GM12878 (cell line): ENCODE measurements at places on chromosomes 12 and 14.
A peak's percentile ranks its signal among the peaks of the same experiment; 100 is the strongest.

DNA sequence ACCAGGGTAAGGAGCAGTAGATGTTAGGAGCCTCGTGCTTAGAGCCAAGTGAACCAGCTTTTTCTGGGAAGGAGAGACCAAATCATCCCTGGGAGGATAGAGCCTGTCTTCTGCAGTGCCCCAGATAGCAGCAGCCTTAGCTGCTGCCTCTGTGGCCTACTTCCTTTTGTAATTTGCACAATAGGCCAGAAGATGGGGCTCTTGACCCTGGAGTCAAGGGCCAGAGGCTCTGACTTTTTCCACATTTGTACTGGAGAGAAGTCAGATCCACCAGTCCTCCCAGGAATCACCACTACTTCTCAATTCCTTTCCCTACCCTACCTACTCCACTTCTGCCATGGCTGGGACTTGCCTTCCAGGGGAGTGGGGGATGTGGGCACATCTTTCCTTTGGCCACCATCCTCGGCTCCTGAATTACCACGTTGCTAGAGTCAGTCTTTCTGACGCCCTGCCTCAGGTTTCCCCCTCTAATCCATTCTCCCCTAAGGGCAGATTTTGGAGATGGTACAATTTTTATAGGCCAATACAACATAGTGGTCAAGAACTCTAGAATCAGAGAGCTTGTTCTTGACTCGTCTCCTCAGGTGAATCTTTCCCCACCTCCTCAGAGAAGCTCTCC is 3.3 kb upstream of the SLC4A8 start:
- H3K36me3 ChIP-seq = no peaks in the 10 kb centered on the region
- no peak overlapping the region for H3K27ac ChIP-seq
- no peak for DNase-seq
- no peak overlapping the region for H3K4me3 ChIP-seq
- H3K27me3 ChIP-seq = no peaks in the 10 kb centered on the region

DNA sequence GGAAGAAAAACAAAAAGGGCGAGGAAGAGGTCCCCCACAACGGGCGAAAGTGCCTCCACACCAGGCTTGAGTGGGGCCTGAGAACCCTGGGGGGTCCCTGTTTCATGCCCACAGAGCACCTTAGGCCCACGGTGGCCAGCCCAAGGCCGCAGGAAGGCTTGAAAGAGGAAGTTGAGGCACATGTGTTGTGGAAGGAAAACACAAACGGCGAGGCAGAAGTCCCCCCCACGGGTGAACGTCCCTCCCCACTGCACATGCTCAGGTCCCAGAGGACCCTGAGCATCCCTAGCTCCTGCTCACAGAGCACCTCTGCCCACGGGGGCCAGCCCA is 371.5 kb downstream of the ALG10 start:
- DNase-seq = no peak
- no peaks in the 10 kb centered on the region for H3K36me3 ChIP-seq
- H3K4me1 ChIP-seq = no peaks in the 10 kb centered on the region
- H3K27me3 ChIP-seq = no peaks in the 10 kb centered on the region
- no peak overlapping the region for H3K4me3 ChIP-seq

GRCh38 chr14:68513838-68514607 is 278.8 kb downstream of the ZFP36L1 start:
- H3K27me3 ChIP-seq = no peaks in the 10 kb centered on the region
- H3K27ac ChIP-seq = peak overlapping the region; percentile 85
- no peaks in the 10 kb centered on the region for H3K36me3 ChIP-seq
- peak; percentile 92 for DNase-seq
- peaks cover 24% of the 10 kb centered on the region for H3K4me1 ChIP-seq

DNA sequence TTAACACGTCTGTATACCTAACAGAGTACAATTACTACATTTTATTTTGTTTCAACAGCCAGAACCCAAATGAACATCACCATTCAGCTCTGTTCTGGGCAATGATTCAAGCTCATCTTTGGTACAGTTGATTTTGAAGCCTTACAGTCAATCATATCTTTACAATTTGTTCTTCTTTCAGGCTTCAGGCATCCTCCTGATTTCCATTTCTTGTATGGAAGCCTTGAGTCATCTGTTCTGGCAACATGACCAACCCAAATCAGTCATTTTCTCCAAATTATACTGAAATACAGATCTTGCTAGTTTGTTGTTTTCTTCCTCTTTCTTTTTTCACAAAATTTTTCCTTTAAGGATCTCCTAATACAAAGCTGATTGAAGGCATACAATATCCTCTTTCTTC is 80.2 kb downstream of the PAX9 start:
- no peaks in the 10 kb centered on the region for H3K36me3 ChIP-seq
- H3K4me1 ChIP-seq = no peaks in the 10 kb centered on the region
- H3K27ac ChIP-seq = no peak overlapping the region
- no peaks in the 10 kb centered on the region for H3K27me3 ChIP-seq
- no peak overlapping the region for H3K4me3 ChIP-seq
- no peak for DNase-seq

- no peak for DNase-seq
- H3K4me1 ChIP-seq = no peaks in the 10 kb centered on the region
- H3K27ac ChIP-seq = no peak overlapping the region
- H3K27me3 ChIP-seq = no peaks in the 10 kb centered on the region
- H3K4me3 ChIP-seq = no peak overlapping the region
- no peaks in the 10 kb centered on the region for H3K36me3 ChIP-seq
Measured at GRCh38 chr12:80230068-80230467, 130.7 kb downstream of the OTOGL start.

DNA sequence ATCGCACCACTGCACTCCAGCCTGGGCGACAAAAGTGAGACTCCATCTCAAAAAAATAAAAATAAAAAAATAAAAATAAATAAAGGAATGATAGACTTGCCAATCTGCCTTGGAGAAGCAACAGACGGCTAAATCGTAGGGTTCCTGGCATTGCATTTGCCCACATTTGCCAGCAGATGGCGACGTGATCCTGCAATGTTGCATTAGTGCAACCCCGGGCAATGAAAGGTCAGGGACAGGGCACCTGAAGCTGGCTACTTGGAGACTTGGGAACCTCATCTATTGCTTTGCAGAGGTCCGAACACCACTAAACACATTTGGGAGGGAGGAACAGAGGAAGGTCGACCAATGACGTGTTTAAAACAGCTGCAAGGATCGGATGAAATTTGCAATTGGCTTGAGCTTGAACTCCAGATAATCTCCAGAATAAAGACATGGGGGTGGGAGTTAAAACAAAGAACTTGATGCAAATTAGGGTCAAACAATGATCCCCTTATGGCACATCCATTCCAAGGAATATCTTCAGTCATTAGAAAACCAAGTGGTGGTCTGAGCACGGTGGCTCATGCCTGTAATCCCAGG is 34.6 kb downstream of the SPRING1 start:
- no peaks in the 10 kb centered on the region for H3K36me3 ChIP-seq
- H3K27me3 ChIP-seq = no peaks in the 10 kb centered on the region; the same call in 1 of the 2 replicates
- no peak overlapping the region for H3K4me3 ChIP-seq
- no peak overlapping the region for H3K27ac ChIP-seq

- H3K27ac ChIP-seq = no peak overlapping the region
- H3K36me3 ChIP-seq = no peaks in the 10 kb centered on the region
- H3K27me3 ChIP-seq = no peaks in the 10 kb centered on the region
- peaks cover 5% of the 10 kb centered on the region; the same call in 1 of the 2 replicates for H3K4me1 ChIP-seq
Measured at GRCh38 chr14:72503271-72503670, 390.6 kb downstream of the DPF3 start.

- no peak overlapping the region for H3K4me3 ChIP-seq
- no peak for DNase-seq
- H3K27ac ChIP-seq = no peak overlapping the region
- H3K4me1 ChIP-seq = no peaks in the 10 kb centered on the region
- H3K27me3 ChIP-seq = no peaks in the 10 kb centered on the region
- H3K36me3 ChIP-seq = no peaks in the 10 kb centered on the region
Measured at GRCh38 chr12:39966256-39966655, 139.6 kb downstream of the SLC2A13 start.

GRCh38 chr14:34872822-34873588 is 2.2 kb downstream of the BAZ1A start:
- no peaks in the 10 kb centered on the region for H3K27me3 ChIP-seq
- H3K27ac ChIP-seq = peak overlapping the region; percentile 98
- H3K36me3 ChIP-seq = no peaks in the 10 kb centered on the region
- H3K4me1 ChIP-seq = no peaks in the 10 kb centered on the region; the same call in 1 of the 2 replicates
- DNase-seq = no peak
- peak overlapping the region; percentile 88 for H3K4me3 ChIP-seq

DNA sequence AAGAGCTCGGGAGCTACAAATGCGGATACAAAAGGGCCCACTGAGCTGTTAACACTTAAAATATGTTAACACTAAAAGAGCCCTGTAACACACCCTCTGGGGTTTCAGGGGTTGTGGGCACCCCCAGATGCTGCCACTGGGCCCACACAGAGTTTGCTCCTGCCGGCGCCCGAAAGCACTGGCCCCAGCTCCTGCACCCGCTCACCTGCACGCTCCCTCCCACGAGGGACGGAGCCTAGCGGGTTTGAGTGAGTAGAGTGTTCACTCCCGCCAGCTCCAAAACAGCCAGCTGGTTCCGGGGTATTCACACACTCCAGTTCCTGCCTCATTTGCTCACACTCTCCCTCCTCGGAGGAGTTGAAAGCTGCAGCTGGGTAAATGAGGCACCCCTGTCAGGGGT is 357.7 kb downstream of the ETNK1 start:
- H3K36me3 ChIP-seq = no peaks in the 10 kb centered on the region
- H3K27me3 ChIP-seq = no peaks in the 10 kb centered on the region
- H3K4me1 ChIP-seq = no peaks in the 10 kb centered on the region
- H3K27ac ChIP-seq = no peak overlapping the region
- DNase-seq = no peak

DNA sequence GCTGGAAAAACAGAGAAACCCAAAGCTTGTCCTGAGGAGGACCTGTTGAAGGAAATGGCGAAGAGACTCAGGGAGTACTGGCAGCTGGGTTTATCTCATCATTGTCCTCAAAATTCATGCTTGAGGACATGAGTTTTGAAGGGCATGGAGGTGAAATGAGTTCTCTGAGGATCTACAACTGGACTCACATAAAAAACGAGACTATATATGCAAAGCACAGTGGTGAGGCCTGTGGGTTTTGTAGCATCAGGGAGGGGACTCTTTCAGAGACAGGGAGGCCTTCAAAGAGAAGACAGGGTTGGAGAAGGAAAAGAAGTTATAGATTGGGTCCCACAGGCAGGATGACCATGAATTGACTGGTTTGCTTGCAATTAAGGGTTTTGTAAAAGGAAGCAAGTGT is 71.3 kb upstream of the SCN8A start:
- no peak overlapping the region for H3K27ac ChIP-seq
- no peaks in the 10 kb centered on the region for H3K36me3 ChIP-seq
- H3K4me3 ChIP-seq = no peak overlapping the region
- H3K4me1 ChIP-seq = peaks cover 8% of the 10 kb centered on the region
- no peaks in the 10 kb centered on the region for H3K27me3 ChIP-seq

DNA sequence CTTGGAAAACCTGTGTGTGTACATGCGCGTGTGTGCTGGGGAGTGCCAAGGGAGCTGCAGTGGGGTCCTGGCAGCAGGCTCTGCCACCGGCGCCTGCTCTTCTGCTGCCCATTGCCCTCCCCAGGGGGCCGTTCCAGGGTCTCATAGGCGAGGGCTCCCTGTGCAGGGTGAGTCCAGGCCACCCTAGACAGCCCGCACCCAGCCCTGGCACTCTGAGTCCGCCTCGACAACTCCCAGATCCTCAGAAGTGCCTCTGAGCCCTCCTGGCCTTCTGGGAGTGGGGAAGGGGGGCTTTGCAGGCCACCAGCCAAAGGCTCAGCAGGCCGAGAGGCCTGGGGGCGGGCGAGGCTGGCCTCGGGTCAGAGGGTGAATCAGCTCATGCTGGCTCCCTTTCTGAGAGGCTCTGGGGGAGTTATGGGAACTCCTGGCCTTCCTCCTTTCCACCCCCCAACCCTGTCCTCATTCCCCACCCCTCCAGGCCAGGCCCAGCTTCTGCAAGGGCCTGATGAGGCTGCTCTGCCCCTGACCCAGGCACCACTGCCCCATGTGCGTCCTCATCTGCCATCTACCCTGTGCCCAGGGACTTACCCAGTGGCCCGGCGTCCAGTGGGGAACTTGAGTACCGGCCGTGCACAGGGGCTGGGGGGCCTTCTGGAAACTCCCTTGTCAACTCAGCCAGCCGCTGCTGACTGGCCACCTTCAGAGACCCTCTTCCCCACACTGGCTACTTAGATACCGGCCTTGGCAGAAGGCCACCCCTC is 2.1 kb upstream of the TEDC1 start:
- no peaks in the 10 kb centered on the region for H3K27me3 ChIP-seq
- no peaks in the 10 kb centered on the region; the same call in 1 of the 2 replicates for H3K36me3 ChIP-seq
- peak overlapping the region; percentile 84 for H3K4me3 ChIP-seq
- H3K4me1 ChIP-seq = peaks cover 28% of the 10 kb centered on the region
- DNase-seq = no peak

DNA sequence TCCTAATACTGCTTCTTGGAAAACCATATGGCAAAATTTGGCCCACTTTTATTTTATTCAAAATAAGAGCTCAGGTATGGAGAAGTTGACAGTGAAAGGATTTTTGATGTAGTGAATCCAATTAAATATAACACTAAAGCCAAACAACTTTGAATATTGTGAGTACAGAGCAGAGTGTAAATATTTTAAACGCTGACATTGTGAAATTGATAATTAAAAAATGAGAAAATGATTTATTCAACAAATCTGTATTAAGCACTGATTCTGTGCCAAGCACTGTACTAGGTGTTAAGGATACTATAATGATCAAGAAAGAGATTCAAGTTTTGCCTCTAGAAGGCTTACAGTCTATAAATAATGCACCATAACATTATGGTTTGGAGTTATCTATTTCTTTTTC is 50.5 kb downstream of the ATL1 start:
- H3K36me3 ChIP-seq = no peaks in the 10 kb centered on the region
- no peak overlapping the region for H3K4me3 ChIP-seq
- no peak for DNase-seq
- no peaks in the 10 kb centered on the region for H3K4me1 ChIP-seq

- no peak overlapping the region for H3K4me3 ChIP-seq
- peaks cover 16% of the 10 kb centered on the region for H3K36me3 ChIP-seq
- DNase-seq = no peak
- no peak overlapping the region for H3K27ac ChIP-seq
- no peaks in the 10 kb centered on the region for H3K27me3 ChIP-seq
Measured at GRCh38 chr12:124436366-124436765, 131.0 kb downstream of the NCOR2 start.

GRCh38 chr12:6206327-6206726 is 6.1 kb downstream of the CD9 start:
- H3K27ac ChIP-seq = no peak overlapping the region
- H3K36me3 ChIP-seq = no peaks in the 10 kb centered on the region
- H3K4me3 ChIP-seq = no peak overlapping the region
- peaks cover 10% of the 10 kb centered on the region for H3K27me3 ChIP-seq
- DNase-seq = no peak

- no peaks in the 10 kb centered on the region for H3K4me1 ChIP-seq
- no peaks in the 10 kb centered on the region for H3K27me3 ChIP-seq
- H3K27ac ChIP-seq = no peak overlapping the region
Measured at GRCh38 chr12:71041476-71041875, 116.3 kb downstream of the TSPAN8 start.

- H3K27me3 ChIP-seq = no peaks in the 10 kb centered on the region
- no peak for DNase-seq
- no peak overlapping the region for H3K4me3 ChIP-seq
- H3K36me3 ChIP-seq = no peaks in the 10 kb centered on the region
- no peaks in the 10 kb centered on the region for H3K4me1 ChIP-seq
Measured at GRCh38 chr12:90262251-90262650, 553.6 kb upstream of the ATP2B1 start.
